ENCODE measurements at places on chromosomes 12 and 14. TPM values are rescaled to one million over a fixed set of nuclear protein-coding genes. Genes with fewer than 3 reads are reported as not detected.

GRCh38 chr14:68246786-68247105 is 427.2 kb downstream of the RAD51B start:
- no peak for DNase-seq

- no peak for DNase-seq
These were observed 35.0 kb upstream of the CORO1C start for GRCh38 chr12:108766294-108766693.

DNA sequence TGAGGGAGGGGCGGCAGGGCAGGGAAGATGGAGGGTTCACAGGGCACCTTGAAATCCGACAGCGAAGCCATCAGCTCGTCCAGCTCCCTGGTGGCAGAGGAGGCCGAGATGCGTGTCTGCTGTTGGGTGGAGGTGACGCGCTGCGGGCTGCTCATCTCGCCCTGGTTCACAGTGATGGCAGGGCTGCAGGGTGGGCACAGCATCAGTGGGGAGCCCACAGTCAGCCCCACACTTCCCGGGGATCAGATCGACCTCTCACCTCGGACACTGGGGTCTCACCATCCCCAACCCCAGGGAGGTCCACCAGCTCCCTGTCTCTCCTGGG is 20.6 kb upstream of the RPLP0 start:
- peak; percentile 54 for DNase-seq

GRCh38 chr12:39839072-39839471 is 219.5 kb upstream of the ABCD2 start:
- no peak for DNase-seq

The PIWIL1 gene
- total RNA-seq: not detected

The JPH4 gene
- 0.14 TPM for total RNA-seq

- no peak for DNase-seq
These were observed 110.0 kb downstream of the ATP23 start for GRCh38 chr12:58051378-58051777.

- DNase-seq: no peak
These were observed 153.0 kb upstream of the MYL2 start for GRCh38 chr12:111073370-111073769.

- DNase-seq: no peak
These were observed 17.4 kb downstream of the TIMELESS start for GRCh38 chr12:56431850-56432249.
